ENCODE measurements at places on chromosomes 11 and 22.

DNA sequence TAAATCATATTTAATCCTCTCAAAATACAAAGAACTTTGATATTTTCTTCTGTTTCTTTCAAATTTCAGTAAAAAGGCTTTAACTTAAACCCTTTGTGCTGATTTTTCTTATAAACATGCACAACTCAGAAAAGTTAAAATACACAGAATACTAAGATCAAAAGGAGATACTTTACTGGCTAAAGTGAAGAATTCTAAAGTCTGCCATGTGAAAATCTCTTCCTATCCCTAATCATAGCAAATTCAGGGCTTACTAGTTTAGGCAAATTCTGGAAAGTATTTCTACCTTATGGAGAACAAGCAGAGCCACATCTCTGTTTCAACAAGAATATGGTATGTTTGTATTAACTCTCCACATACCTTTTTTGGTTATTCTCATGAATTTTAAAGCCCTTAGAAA lies 96.6 kb downstream of the PGR start:
- DNase-seq: no peak

DNA sequence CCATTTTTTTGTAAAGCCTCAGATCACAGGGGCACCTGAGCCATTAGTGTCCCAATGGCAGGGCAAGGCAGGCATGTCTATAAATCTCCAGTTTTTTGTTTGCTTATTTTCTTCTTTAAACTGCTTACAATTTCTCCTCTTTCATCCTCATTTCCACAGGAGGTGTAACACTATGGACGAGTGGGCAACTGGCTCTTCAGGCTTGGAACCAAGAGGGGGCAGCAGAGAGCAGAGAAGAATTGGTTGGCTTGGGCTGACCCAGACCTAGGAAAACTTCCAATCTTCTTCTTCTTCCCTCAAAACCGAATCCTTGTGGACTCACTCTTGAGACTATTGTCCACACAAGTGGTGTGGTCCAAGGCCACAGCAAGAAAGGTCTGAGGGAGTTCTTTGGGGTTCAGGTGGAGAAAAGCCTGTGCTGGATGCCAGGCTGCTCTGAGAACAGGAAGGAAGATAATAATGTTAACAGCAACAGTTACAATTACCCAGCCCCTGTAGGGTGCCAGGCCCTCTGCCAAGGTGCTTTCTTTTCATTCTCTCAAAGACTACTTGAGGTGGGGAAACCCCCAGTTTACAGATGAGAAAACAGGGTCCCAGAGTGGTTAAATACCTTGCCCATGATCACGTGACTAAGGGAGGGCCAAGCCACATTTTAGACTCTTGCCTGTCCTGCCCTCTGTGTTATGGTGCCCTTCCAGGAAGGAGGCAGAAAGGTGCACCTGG lies 70.7 kb upstream of the E2F8 start:
- peak; percentile 38 for DNase-seq

DNA sequence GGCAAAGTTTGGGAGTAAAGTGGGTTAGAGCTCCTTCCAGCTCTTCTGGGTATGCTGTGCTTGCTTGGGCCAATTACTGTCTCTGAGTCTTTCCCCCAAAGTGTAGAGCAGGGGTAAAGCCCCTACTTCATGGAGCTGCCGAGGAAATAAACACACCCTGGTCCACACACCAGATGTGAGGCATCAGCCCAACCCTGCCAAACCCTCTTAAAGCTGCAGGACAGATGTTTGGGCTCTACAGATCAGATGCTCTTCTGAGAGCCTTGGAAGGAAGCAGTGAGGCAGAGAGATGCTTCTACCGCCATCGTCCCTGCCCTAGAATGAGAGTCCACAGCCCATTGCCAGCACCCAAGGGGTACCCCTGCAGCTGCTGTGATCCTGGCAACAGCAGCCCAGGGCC lies 64.7 kb downstream of the ELFN2 start:
- DNase-seq: no peak

DNA sequence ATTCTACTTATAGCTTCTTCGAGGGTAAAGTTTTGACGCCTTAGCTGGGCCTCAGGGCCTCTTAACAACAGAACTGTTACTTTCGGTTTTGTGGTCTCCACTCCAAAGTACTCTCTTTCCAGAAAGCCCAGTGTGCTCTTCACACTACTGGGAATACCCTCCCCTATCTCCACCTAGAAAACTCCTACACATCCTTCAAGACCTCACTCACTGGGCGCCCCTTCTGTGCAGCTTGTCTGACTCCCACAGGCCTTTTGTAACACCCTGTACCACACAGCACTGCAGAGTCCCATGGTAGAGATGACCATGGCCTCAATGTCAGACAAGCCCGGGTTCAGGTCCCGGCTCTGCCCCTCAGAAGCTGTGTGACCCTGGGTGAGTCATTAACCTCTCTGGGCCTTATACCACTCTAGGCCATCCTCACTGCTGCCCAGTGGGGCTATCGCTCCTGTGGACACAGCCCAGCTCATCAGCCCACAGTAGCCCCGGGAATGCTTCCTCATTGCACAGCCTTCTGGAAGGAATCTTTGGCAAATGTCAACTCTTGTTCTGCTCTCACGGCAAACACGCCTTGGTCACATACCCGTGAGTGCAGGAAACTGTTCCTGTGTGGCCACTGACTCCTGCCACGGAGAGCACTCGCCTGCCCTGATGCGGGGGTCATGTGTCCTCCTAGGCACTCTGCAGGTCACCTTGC lies 51.4 kb downstream of the SHISAL1 start:
- no peak for DNase-seq

GRCh38 chr11:60912851-60913528 lies 968 bp upstream of the TMEM109 start:
- DNase-seq: no peak

DNA sequence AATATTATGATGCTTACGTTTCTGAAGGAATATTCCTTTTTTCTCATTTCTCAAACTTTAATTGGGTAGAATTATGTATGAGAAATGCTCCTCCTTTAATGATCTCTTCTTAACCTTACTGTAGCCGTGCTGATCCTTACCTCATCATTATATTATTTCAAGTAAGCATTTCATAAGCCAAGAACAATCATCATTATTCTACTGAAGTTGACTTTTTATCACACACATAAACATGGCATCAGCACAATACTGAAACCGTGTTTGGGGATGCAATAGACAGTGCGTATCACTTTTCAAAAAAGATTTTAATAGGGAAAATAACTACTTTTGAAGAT lies 162.8 kb downstream of the ARHGAP42 start:
- DNase-seq: no peak

GRCh38 chr11:98798333-98798732 lies 222.4 kb upstream of the CNTN5 start:
- no peak for DNase-seq

- peak; percentile 42 for DNase-seq
These were observed 27.5 kb upstream of the MTNR1B start for GRCh38 chr11:92941676-92942571.

GRCh38 chr11:14934641-14935351 lies 37.4 kb downstream of the CALCA start:
- no peak for DNase-seq

DNA sequence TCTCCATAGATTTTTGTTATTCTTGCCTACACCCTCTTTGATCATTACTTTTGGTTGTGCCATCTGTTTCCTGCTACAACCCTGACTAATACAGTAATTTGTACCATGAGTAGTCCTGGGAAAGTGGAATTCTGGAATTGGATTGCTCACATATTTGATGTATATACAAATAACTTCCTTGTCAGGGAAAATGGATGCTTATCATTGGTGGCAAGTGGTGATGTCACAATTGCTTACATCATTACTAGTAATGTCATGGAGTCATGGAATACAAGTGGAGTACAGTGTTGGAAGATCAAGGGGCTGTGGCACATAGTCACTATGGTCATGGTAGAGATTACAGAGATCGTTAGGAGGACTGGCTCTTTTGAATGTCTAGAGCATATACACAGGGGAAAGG lies 24.4 kb downstream of the AASDHPPT start:
- no peak for DNase-seq

GRCh38 chr11:45543081-45543480 lies 122.3 kb downstream of the CHST1 start:
- no peak for DNase-seq

GRCh38 chr11:36945384-36945783 lies 347.3 kb upstream of the RAG2 start:
- peak; percentile 36 for DNase-seq

- no peak for DNase-seq
These were observed 28.1 kb downstream of the ARAP1 start for GRCh38 chr11:72724021-72724551.

DNA sequence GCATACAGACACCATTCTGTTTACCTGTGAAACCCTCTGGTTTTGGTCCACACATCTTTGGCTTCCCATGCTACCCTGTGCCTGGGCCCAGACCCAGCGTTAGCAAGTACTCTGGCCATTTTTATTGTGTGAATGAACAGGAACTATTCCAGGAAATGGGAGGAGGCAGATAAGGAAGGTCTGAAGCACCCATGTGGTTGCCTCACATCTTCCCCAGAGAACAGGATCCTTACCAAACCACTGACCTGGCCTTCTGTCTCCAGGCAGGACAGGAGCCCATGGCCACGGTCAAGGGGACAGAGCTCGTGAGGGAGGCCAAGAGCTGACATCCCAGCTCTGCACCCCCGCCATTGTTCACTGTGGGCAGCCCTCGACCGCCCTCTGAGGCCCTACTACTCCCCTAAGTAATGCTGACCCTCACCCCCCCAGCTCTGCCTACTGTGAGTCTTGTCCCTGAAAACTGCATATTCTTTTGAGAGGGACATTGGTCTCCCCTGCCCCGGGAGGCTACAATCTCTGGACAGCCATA lies 97.7 kb upstream of the TP53I11 start:
- DNase-seq: no peak

- DNase-seq: no peak
These were observed 125.1 kb upstream of the E2F8 start for GRCh38 chr11:19365743-19366410.

GRCh38 chr11:20156280-20156875 lies 3.9 kb downstream of the DBX1 start:
- peak; percentile 78 for DNase-seq

- no peak for DNase-seq
These were observed 51.4 kb downstream of the PISD start for GRCh38 chr22:31610611-31611010.

- no peak for DNase-seq
These were observed 1.3 kb upstream of the SC5D start for GRCh38 chr11:121291319-121291718.
